ENCODE measurements at places on chromosomes 3 and 15.

DNA sequence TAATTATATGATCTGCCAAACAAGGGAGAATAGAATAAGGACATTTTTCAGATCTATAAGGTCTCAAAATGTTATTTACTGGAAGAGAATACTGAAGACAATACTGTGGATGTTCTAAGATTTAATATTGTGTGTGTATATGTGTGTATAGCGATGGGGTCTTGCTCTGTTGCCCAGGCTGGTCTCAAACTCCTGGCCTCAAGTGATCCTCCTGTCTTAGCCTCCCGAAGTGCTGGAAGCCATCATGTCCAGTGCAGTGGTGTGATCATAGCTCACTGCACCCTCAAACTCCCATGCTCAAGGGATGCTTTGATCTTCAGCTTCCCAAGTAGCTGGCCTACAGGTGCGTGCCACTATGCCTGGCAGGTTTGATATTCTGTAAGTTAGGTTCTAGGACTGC, 91.3 kb downstream of the NBEAL2 start:
- H3K27ac ChIP-seq: no peak overlapping the region
- no peak overlapping the region for H3K4me3 ChIP-seq
- no peaks in the 10 kb centered on the region for H3K4me1 ChIP-seq
- no peak for DNase-seq
- H3K27me3 ChIP-seq: no peaks in the 10 kb centered on the region

- no peak for DNase-seq
- no peak overlapping the region for H3K27ac ChIP-seq
- no peaks in the 10 kb centered on the region for H3K36me3 ChIP-seq
- no peaks in the 10 kb centered on the region for H3K4me1 ChIP-seq
- H3K4me3 ChIP-seq: no peak overlapping the region
- no peaks in the 10 kb centered on the region for H3K27me3 ChIP-seq
These were observed 866.3 kb upstream of the GBE1 start for GRCh38 chr3:82627733-82628132.

DNA sequence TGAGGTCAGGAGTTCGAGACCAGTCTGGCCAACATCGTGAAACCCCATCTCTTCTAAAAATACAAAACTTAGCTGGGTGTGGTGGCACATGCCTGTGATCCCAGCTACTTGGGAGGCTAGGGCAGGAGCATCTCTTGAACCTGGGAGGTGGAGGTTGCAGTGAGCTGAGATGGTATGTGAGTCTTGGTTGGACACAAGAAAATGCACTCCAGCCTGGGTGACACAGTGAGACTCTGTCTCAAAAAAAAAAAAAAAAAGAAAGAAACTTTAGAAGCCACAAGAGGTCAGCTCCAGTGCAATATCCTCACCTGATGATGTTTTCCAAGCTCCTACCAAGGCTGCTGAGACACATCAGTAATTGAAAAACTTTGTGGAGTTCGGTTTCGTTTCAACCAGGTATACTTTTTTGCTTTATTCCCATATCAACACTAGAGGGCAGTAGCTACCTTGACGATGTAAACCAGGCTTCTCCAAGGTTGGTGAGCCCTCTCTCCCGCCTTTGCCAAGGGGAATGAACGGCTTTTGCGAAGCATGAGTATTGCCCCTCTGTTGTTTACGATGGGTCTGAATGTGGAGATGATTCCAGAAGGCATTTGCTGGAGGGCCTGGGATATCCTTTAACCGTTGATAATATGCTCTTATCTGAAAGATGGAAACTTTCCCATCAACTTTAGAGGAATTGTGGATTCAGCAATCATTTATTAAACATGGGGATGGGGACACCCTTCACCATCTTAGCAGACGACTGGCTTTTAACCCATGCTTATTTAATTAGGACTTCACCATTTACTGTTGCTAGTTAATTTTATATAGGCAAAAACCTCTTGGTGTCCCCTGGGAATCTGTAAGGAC, 202.8 kb downstream of the SV2B start:
- no peak overlapping the region for H3K4me3 ChIP-seq
- H3K36me3 ChIP-seq: no peaks in the 10 kb centered on the region
- no peak overlapping the region for H3K27ac ChIP-seq

DNA sequence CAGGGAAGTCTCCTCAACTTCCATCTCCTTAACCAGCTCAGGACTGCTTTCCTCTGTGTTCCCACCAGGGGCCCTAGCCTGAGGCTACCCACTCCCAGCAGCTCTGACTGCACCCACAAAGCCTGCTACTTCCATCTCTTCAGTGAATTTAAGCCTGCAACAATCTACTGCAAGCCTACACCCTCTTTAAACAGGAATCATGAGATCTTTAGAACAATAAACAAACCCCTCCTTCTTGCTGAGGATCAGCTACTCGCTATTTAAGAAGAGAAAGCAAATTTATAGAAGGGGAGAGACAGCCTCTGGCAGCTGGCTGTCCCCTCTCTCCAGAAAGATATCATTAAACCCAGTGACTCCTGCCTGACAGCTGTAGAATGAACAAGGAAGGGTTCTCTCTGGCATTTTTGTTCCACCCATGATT, 51.9 kb downstream of the ARHGAP31 start:
- no peaks in the 10 kb centered on the region for H3K4me1 ChIP-seq
- H3K4me3 ChIP-seq: no peak overlapping the region
- no peaks in the 10 kb centered on the region for H3K27me3 ChIP-seq
- no peaks in the 10 kb centered on the region for H3K36me3 ChIP-seq
- H3K27ac ChIP-seq: no peak overlapping the region

GRCh38 chr3:157100608-157101396, 59.1 kb downstream of the CCNL1 start:
- H3K4me1 ChIP-seq: peaks cover 25% of the 10 kb centered on the region
- H3K4me3 ChIP-seq: no peak overlapping the region
- no peaks in the 10 kb centered on the region for H3K27me3 ChIP-seq
- H3K27ac ChIP-seq: no peak overlapping the region

GRCh38 chr15:97959724-97960363, 659 bp upstream of the ARRDC4 start:
- DNase-seq: no peak
- peaks cover 12% of the 10 kb centered on the region for H3K4me1 ChIP-seq
- H3K4me3 ChIP-seq: peak overlapping the region; percentile 33
- peak overlapping the region; percentile 86 for H3K27ac ChIP-seq
- no peaks in the 10 kb centered on the region for H3K36me3 ChIP-seq

DNA sequence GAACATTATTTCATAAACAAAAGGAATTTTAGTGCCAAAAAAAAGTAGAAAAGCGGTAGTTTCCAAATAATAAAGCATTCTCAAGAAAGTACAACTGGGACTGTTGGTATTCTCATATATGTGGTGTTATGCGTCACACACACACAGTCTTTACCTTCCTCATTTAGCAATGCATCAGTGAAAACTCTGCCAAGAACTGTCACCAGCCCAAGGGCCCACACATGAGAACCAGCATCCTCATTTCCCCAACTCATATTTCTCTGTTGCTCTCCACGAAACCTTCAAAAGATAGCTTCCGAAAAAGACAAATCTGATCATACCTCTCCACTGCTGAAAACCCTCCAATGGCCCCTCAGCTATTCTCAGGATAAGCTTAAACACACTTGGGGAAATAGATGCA, 150.7 kb downstream of the CADPS start:
- DNase-seq: no peak
- H3K4me1 ChIP-seq: no peaks in the 10 kb centered on the region

GRCh38 chr3:126836220-126836860, 132.3 kb downstream of the CHCHD6 start:
- H3K4me1 ChIP-seq: no peaks in the 10 kb centered on the region
- H3K27ac ChIP-seq: no peak overlapping the region
- H3K4me3 ChIP-seq: no peak overlapping the region
- H3K27me3 ChIP-seq: no peaks in the 10 kb centered on the region

DNA sequence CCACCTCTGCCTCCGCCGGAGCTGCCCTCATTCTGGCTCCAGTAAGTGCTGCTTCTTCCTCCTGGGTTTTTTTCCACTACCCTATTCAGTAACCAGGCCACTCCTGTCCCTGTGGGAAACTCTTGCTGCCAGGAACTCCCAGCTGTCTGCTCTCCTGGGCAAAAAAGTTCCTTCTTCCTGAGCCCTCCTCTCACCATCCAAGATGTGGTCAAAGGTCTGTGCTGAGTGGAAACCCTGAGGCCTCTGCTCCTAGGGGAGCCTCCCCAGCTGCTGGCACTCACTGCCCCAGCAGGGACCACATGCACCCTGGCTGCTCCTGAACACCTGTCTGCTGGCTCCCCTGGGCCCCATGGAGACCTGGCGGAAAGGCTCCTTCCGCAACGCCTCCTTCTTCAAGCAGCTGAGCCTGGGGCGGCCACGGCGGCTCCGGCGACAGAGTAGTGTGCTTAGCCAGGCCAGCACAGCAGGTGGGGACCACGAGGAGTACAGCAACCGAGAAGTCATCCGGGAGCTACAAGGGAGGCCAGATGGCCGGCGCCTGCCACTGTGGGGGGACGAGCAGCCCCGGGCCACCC, 454 bp downstream of the C15orf62 start:
- H3K27ac ChIP-seq: peak overlapping the region; percentile 78
- peaks cover 37% of the 10 kb centered on the region for H3K4me1 ChIP-seq
- no peak overlapping the region for H3K4me3 ChIP-seq
- H3K36me3 ChIP-seq: peaks cover 32% of the 10 kb centered on the region
- peak; percentile 58 for DNase-seq
- H3K27me3 ChIP-seq: no peaks in the 10 kb centered on the region

DNA sequence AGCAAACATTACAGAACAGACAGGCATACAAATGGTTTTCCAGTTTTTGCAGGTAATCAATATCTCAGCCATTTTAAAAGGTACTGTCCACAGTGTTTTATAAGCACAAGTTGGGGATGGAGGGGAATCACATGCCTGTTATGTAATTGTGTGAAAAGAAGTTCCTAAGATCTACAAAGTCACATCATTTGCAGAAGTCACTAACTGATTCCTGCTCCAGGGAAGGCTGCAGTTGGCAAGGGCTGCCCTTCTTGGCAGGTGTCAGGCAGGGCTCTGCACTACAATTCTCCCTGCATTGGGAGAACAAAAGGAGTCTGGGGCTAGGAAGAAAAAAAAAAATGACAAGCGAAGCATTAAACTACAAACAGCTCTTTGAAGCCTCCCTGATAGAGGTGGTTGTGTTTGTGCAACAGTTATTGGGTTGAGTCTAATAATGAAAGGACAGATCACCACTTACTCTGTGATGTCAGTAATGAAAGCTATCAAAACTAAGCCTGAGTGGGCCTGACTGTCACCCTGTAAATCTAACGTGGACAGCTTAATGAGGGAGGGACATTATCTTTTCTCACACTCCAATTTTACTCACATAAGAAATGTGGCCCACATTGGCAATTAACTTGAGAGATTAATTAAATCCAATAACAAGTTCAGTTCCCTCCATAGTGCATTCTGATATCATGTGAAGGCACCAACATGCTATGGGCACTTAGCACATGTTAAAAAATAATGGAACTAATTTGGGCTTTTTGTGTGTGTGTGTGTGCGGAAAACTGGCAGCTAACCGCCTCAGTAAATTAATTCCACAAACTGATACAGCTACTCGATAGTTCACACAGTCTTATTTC, 242.9 kb downstream of the FHIT start:
- H3K27ac ChIP-seq: peak overlapping the region; percentile 43
- H3K27me3 ChIP-seq: no peaks in the 10 kb centered on the region
- peak overlapping the region; percentile 13 for H3K4me3 ChIP-seq
- peaks cover 13% of the 10 kb centered on the region for H3K4me1 ChIP-seq

DNA sequence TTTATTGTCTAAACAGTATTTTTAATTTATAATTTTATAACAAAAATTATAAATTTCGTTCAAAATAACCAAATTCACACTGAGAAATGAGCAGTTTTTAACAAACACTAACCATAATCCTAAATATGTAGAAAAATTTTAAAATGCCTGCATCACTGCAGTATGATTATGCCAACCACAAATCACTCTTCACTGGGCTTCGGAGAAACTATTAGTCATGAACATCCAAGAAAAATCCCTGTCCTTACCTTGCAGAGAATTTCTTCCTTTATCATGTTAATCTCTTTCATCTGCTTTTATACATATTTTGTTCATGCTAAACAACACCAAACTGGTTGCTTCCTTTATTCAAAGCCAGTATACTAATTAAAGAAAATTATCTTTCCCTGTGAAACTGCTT, 511.0 kb upstream of the ALCAM start:
- H3K36me3 ChIP-seq: no peaks in the 10 kb centered on the region
- no peak overlapping the region for H3K27ac ChIP-seq
- H3K4me3 ChIP-seq: no peak overlapping the region
- H3K27me3 ChIP-seq: no peaks in the 10 kb centered on the region
- no peaks in the 10 kb centered on the region for H3K4me1 ChIP-seq

Data from B cell (primary cell).